ENCODE measurements at places on chromosomes 1 and 21.

DNA sequence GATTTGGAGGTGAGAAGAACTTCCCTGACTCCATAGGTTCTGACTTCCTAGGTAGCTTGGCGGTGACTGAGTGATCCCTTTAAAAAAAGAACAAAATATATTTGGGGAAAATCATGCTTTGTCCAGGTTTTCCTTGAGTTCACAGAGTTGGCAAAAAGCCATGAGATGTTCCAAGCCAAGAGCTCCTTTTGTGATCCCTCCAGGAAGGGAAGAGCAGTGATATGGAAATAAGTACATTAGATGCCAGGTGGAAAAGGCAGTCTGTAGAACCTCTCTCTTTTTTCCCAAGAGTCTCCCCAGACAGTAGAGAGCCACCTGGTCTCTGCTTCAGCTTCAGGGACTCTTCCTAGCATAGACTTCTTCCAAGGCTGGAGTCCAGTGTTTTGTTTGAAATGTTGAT lies 10.2 kb downstream of the TLCD4 start:
- no peak for DNase-seq

DNA sequence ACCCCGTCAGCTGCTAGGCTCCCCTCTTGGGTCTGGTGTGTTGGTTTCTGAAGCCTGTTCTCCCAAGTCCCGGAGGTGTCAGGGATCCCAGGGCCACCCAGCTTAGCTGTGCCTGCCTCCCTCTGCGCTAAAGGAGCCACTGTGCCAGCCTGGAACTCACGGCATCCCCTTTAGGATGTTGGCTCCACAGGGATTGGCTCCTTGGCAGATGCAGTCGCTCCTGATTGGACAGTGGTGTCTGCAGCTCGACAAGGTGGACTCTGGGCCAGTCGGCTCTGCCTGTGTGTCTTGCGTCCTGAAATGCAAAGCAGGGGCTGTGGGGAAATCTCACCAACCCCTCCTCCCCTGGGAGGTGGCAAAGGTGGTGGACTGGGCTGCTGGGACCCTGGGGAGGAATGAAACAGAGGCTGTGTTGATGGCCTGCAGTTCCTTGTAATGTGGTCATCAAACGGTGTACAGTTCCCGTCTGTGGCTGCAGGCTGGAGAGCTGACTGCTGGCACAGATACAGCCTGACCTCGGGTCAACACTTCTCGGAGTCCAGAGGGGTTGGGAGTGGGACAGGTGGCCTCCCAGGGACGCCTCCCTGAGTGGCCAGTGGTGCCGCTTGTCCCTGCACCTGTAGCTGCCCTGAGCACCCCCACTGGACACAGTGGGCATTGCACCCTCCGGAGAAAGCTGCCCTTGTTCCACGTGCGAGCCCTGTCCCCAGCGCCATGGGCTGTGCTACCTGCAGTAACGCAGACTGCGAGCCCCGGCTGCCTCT lies 11.5 kb upstream of the KCNAB2 start:
- no peak for DNase-seq

- DNase-seq: no peak
Observed at GRCh38 chr1:201741763-201742342, 87.1 kb upstream of the IPO9 start.

- no peak for DNase-seq
Observed at GRCh38 chr1:213982672-213983492, 4.9 kb upstream of the PROX1 start.

GRCh38 chr1:97524211-97524610 lies 396.6 kb downstream of the DPYD start:
- DNase-seq: no peak

DNA sequence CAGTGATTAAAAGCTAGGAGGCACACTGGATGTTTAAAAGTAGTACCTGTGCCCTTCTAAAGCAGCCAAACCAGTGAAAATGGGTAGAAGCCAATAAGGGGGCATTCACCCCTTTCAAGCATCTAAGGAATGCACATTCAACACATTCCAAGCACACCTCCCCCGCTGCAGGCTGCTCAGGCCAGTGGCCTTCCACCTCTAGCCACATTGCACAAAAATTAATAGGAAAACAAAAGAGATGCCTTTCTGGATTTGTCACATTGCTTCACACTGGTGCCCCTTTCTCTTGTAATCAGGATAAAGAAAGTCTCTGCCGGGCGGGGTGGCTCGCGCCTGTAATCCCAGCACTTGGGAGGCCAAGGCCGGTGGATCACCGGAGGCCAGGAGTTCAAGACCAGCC lies 834.0 kb downstream of the USP25 start:
- DNase-seq: no peak

DNA sequence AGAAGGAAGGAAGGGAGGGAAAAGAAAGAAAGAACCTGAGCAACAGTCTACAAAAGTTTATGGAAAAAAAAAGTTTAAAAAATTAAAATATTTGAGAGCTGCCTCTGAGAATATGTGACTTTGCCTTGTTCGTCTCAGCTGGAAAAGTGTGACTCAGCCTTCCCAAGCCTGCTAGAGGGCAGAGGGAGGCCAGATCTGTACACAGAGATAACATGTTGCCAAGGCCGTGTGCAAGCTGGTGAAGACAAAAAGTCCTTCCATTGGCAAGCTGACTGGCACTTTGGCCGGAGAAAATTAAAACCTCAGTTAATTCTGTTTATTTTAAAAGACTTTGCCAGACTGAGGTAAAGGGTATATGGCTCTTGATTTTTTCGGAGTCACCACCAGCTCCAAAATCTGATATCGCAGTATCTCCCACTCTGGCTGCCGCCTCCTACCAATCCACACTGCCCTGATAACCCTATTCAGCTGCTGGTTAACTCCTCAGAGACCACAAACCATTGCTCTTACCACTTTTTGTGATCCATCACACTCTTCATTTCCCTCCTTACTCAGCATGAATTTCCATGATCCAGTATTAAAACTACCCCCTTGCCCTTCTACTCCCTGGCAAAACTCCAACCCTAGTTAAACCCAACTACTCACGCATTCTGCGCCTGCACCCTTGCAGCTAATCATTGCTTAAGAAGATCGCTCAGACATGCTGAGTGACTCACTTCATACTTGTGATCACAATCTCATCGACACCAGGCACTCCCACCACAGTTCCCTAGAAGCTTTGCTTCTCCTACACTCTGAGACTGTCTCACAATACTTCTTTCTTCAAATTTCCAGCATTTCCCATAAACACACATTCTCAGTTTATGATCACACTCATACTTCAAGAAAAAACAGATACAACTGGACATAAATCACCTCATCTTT lies 5.7 kb upstream of the PPP1R15B start:
- DNase-seq: no peak

- no peak for DNase-seq
Observed at GRCh38 chr21:30676737-30677136, 34.1 kb downstream of the KRTAP20-3 start.

GRCh38 chr1:17197696-17198095 lies 7.2 kb upstream of the PADI1 start:
- no peak for DNase-seq

DNA sequence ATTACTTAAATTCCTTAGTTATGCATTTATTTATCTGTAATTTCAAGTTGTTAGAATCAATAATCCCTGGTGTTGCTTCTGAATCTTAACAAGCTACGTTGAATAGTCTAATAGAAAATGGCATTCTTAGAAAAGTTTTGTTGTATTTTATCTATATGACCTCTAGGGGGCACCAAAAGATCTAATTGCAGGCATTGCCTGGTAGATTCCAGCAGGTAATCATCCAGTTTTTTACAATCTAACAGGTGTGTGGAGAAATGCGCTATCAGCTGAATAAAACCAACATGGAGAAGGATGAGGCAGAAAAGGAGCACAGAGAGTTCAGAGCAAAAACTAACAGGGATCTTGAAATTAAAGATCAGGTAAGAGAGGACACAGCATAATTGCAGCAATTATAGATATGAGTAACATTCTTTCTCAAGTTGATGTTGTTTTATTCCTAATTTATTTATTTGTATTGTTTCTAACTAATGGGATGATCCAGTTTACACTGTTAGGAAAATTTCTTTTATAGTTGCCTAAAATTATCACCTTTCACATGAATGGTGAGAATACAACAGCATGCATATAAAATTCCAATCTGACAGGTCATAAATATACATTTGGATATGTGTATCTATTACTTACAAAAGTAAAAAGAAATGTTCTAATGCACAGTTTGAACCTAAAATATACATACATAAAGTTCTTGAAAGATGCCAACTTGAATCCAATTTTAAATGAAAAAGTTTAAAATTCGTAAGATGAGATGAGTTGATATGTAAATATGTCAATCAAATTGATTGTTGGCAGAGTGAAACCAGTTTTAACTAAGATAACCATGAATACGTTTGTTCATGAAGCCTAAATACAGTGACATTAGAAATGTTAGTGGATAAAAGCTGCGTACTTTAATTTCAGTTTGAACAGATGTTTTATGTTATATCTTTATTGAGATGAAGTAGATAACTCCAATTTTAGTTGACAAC lies 88.4 kb downstream of the SDCCAG8 start:
- DNase-seq: no peak

DNA sequence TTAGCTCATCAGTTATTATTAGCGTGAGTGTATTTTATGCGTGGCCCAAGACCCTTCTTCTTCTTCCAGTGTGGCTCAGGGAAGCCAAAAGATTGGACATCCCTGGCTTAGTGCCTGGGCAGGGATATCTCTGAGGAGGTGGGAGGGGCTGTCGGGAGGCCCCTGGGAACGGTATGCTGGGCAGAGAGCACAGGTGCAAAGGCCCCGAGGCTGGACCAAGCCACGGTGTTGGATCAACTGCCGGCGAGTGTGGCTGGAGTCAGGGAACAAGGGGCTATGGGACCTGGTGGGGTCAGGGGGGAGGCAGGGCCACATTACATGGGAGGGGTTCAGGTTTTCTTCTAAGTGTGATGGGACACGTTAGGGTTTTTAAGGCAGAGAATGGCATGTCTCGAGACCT lies 62.7 kb downstream of the FHAD1 start:
- no peak for DNase-seq

GRCh38 chr1:117267232-117267774 lies 56.6 kb upstream of the VTCN1 start:
- DNase-seq: no peak

GRCh38 chr1:117683571-117684285 lies 77.9 kb downstream of the TENT5C start:
- DNase-seq: no peak

- no peak for DNase-seq
Observed at GRCh38 chr1:234605983-234606783, 3.8 kb downstream of the IRF2BP2 start.

- DNase-seq: no peak
Observed at GRCh38 chr1:230793463-230793745, 46.2 kb downstream of the CAPN9 start.

- no peak for DNase-seq
Observed at GRCh38 chr21:46319186-46319585, 4.5 kb downstream of the C21orf58 start.

DNA sequence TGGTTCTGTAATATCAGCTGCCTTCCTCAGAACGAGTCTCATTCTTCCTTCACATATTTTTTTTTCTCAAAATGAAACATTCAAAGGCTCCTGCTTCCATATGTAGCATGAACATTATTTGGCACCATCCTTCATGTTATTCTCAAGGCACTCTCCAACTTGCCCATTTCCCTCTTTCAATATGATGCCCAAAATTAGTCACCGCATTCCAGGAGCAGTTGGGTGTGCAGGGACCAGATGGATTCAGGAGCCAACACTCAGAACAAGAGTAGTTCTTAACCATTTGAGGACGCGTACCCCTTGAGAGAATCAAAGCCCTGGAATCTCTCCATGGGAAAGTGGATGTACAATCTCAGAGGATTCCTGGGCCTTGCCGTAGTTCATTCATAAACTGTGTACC lies 50.3 kb downstream of the KCNK1 start:
- no peak for DNase-seq

- no peak for DNase-seq
Observed at GRCh38 chr1:117599286-117600221, 6.3 kb upstream of the TENT5C start.

DNA sequence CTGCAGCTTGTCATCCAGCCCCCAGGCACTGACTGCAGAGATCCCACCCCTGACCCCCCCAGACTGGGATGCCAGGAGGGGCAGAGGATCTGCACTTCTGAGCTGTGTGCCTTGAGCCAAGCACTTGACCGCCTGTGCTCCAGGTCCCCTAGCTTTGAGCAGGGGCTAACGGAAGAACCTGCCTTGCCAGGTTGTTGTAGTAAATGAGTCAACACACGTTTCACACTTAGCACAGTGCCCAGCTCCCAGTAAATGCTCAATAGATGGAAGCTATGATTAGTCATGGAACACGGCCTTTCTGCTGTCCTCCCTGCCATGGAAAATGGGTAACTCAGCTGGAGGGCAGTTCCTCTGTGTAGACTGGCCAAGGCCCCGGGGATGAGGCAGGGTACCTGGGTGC lies 24.1 kb downstream of the IFFO2 start:
- no peak for DNase-seq

DNA sequence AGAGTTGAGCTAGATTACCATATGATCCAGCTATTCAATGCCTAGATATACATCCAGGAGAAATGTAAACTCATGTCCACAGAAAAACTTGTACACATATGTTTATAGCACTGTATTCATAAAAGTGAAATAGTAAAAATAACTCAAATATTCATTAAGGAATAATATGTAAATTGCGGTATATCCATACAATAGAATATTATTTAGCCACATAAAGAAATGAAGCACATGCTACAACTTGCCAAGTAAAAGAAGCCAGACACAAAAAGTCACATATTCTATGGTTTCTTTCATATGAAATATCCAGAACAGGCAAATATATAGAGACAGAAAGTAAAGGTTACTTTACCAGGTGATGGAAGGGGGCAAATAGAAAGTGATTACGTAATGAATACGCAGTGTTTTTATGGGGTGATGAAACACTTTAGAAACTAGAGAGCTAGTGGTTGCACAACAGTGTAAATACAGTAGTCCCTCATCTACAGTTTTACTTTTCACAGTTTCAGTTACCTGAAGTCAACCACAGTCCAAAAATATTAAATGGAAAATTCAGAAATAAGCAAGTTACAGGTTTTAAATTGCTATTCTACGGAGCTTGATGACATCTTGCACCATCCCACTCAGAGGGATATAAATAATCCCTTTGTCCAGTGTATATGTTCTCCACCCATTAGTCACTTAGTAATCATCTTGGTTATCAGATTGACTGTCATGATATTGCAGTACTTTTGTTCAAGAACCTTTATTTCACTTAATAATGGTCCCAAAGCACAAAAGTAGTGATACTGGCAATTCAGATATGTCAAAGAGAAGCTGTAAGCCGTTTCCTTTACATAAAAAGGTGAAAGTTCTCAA lies 62.3 kb downstream of the ZNF644 start:
- DNase-seq: no peak

DNA sequence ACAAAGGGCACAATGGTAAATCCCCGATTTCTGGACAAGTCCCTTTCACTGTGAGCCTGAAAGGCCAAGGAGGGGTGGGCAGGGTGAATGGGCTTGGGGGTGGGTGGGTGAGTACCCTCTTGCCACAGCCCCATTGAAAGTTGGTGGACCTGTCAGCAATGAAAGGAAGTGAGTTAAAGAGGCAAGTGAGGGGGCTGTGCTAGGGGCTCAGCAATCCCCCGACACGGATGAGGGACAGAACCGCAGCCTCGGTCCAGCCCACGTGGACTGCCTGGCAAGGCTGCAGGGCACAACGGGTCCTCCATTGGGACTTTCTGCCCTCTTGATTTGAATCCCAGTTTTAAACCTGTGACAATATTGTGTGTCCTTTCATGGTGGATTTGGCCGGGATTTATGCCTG lies 255.3 kb downstream of the FOXD2 start:
- no peak for DNase-seq

GRCh38 chr1:6490181-6491080 lies 1.0 kb downstream of the PLEKHG5 start:
- DNase-seq: no peak

Data from hypothalamus (tissue), 51 donors.